Naive B cell (primary cell): ENCODE measurements at places on chromosomes 5 and 9. TPM values are rescaled to one million over a fixed set of nuclear protein-coding genes. Genes with fewer than 3 reads are reported as not detected.
A peak's percentile ranks its signal among the peaks of the same experiment; 100 is the strongest.

DNA sequence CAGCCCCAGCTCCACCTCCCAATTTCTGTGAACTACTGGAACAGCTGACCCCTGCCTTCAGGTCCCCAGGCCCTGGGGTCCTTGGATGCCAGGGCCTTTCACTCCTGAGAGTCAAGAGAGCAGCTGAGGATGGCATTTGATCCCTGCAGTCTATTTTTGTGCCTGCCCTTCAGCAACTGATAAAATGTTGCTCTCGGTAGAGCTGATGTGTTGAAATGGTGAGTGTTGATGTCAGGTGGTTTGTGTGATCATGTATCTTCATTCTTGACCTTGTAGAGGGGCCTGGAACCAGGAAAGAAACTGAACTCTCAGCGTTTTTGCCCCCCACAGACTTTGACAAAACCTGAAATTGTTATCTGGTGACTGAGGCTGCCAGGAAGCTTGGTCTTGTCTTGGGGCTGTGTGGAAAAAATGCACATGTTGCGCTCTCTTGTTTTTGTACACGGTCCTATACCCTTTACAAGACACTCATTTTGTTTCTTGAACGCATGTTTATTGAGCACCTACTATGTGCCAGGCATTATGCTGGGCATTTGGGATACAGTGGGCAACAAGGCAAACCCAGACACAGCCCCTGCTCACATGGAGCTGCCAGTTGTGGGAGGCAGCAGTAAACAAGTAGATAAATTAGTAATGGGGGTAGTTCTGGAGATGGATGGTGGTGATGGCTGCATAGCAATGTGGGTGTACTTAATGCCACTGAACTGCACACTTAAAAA is 78.3 kb downstream of the PPARGC1B start:
- DNase-seq, result no peak
- no peak overlapping the region for H3K27ac ChIP-seq
- peaks cover 3% of the 10 kb centered on the region for H3K4me1 ChIP-seq
- no peaks in the 10 kb centered on the region for H3K27me3 ChIP-seq
- no peak overlapping the region for H3K4me3 ChIP-seq
- no peaks in the 10 kb centered on the region for H3K36me3 ChIP-seq

DNA sequence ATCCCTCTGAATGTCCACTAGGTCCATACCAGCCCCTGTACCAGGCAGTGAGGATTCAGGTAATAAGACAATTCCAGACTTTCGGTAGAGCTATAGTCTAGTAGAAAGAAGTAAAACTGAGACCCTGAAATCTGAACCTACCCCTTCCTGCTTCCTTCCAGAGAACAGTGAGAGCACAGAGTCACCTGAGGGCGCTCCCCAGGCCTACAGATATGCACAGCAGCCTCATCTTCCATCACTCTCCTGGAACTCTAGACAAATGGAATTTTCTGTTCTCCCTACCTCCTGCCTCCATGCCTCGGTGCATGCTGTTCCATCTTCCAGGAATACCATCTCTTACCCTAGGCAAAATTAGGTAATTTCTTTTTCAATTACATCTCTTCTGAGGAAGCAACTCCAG is 3.1 kb upstream of the GNA14 start:
- H3K4me3 ChIP-seq, result no peak overlapping the region
- no peak for DNase-seq

DNA sequence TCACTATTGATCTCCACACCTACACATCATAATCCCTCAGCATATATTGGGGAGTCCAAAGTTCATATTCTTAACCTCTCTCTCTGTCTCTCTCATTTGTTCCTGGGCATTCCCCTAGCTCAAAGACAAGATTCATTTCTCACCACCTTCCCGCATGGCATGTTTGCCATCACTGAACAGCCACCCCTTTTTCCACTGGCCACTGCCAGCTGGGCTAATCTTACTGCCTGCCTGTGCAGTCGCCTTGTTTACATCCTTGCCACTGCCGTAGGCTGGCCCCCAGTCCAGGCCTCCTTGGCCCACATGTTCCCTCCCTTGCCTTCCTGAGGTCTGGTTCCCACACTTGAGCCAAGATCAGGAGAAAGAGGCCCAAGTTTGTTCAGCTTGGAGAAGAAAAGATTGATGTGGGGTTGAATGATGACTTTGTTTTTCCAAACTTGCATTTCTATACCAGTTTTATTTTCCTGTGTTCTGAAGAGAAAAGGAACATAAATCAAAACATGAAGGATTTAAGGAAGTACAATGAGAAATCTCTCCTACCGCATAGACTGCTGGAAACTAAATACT is 80.2 kb downstream of the PLAC8L1 start:
- no peak overlapping the region for H3K4me3 ChIP-seq
- peaks cover 5% of the 10 kb centered on the region for H3K27me3 ChIP-seq
- H3K27ac ChIP-seq, result no peak overlapping the region
- H3K4me1 ChIP-seq, result no peaks in the 10 kb centered on the region
- no peaks in the 10 kb centered on the region for H3K36me3 ChIP-seq

GRCh38 chr9:3955305-3955687 is 344.6 kb downstream of the GLIS3 start:
- no peaks in the 10 kb centered on the region for H3K27me3 ChIP-seq
- DNase-seq, result no peak
- no peaks in the 10 kb centered on the region for H3K4me1 ChIP-seq
- H3K36me3 ChIP-seq, result no peaks in the 10 kb centered on the region
- no peak overlapping the region for H3K4me3 ChIP-seq
- H3K27ac ChIP-seq, result no peak overlapping the region

DNA sequence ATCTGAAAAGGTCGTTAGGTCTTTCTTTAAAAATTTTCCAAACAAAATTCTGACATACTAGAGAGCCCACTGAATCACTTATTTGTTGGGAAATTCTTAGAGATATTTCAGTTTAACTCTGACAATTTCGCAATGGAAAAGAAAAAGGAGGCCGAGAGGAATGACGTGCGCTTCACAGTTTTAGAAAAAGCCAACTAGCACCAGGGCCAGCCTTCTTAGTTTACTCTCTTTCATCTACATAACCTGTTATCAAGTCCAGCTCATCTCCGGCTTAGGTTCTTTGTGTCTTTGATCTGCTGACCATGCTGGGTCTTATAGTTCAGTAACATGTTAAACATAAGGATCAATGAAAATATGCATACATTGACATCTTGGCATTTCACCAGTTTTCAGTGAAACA is 201.7 kb upstream of the TAS2R1 start:
- no peaks in the 10 kb centered on the region for H3K36me3 ChIP-seq
- no peak overlapping the region for H3K27ac ChIP-seq
- H3K4me3 ChIP-seq, result no peak overlapping the region
- H3K4me1 ChIP-seq, result no peaks in the 10 kb centered on the region
- peaks cover 8% of the 10 kb centered on the region for H3K27me3 ChIP-seq
- no peak for DNase-seq

- no peaks in the 10 kb centered on the region for H3K36me3 ChIP-seq
- no peak overlapping the region for H3K27ac ChIP-seq
- peaks cover 15% of the 10 kb centered on the region for H3K4me1 ChIP-seq
- H3K4me3 ChIP-seq, result peak overlapping the region; percentile 92
Observed at GRCh38 chr5:159972538-159973362, 36.2 kb upstream of the TTC1 start.

- H3K27ac ChIP-seq, result no peak overlapping the region
- DNase-seq, result no peak
- H3K4me3 ChIP-seq, result no peak overlapping the region
- peaks cover 75% of the 10 kb centered on the region for H3K27me3 ChIP-seq
- peaks cover 9% of the 10 kb centered on the region for H3K36me3 ChIP-seq
Observed at GRCh38 chr9:109640580-109641371, 139.2 kb upstream of the PALM2AKAP2 start.

GRCh38 chr5:132485641-132486317 is 4.8 kb downstream of the IRF1 start:
- H3K4me1 ChIP-seq, result peaks cover 57% of the 10 kb centered on the region
- peaks cover 32% of the 10 kb centered on the region for H3K36me3 ChIP-seq
- H3K27ac ChIP-seq, result peak overlapping the region; percentile 94

DNA sequence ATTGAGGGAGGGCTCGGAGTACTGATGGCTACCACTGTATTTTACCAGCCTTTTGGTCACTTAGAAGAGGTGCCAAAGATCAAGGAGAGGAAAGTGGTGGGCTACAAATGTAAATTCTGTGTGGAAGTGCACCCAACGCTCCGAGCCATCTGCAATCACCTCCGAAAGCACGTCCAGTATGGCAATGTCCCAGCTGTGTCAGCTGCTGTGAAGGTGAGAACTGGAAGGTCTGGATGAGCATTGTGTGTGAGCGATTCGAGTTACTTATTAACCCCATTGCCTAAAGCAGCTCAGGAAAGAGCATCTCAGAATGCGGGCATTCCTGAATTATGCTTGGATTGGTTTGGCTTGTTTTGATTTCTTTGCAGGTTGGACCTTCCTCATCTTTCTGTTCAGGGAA is 67.5 kb downstream of the ZNF462 start:
- H3K4me3 ChIP-seq, result no peak overlapping the region
- H3K27me3 ChIP-seq, result peaks cover 8% of the 10 kb centered on the region
- no peak for DNase-seq

- H3K27ac ChIP-seq, result no peak overlapping the region
- peaks cover 15% of the 10 kb centered on the region for H3K27me3 ChIP-seq
- H3K36me3 ChIP-seq, result no peaks in the 10 kb centered on the region
- no peak overlapping the region for H3K4me3 ChIP-seq
- H3K4me1 ChIP-seq, result peaks cover 6% of the 10 kb centered on the region
Observed at GRCh38 chr5:135456238-135457099, 4.3 kb upstream of the TIFAB start.

GRCh38 chr5:73412597-73412988 is 36.0 kb downstream of the FOXD1 start:
- no peaks in the 10 kb centered on the region for H3K4me1 ChIP-seq
- no peak overlapping the region for H3K27ac ChIP-seq
- peaks cover 56% of the 10 kb centered on the region for H3K27me3 ChIP-seq
- H3K36me3 ChIP-seq, result no peaks in the 10 kb centered on the region
- DNase-seq, result no peak

GRCh38 chr9:122340161-122340560 is 30.7 kb upstream of the PTGS1 start:
- peaks cover 20% of the 10 kb centered on the region for H3K27me3 ChIP-seq
- H3K27ac ChIP-seq, result peak overlapping the region; percentile 93
- no peak overlapping the region for H3K4me3 ChIP-seq
- no peaks in the 10 kb centered on the region for H3K4me1 ChIP-seq
- DNase-seq, result no peak

- DNase-seq, result no peak
- no peak overlapping the region for H3K4me3 ChIP-seq
- no peak overlapping the region for H3K27ac ChIP-seq
Observed at GRCh38 chr5:123279136-123279535, 144.1 kb downstream of the CEP120 start.

DNA sequence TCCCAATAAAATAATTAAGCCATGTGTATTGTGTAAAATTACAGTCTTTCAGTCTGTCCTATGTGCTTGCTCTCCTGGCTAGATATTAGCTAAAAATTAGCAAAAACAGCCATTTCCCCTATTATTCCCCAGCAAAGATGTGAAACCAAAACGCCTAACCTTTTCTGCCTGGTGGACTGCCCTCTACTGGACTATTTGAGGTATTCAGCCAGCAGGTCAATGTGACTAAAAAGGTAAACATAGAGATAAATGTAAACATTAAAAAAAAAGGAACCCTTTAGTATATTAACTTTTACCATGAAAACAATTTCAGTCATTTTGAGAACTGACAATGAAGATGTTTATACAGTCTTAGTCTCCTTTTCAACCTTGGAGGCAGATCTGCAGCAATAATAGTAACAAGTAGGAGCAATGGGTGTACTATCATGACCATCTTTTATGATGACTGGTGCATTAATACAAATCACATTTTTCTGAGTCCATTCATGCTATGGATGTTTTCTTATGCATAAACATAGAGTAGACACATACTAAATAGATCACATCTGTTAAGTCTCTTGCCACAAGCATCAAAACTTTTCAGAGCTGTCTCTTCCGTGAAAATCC is 10.1 kb downstream of the ATG12 start:
- H3K4me3 ChIP-seq, result no peak overlapping the region
- H3K4me1 ChIP-seq, result peaks cover 14% of the 10 kb centered on the region
- H3K36me3 ChIP-seq, result peaks cover 27% of the 10 kb centered on the region
- H3K27me3 ChIP-seq, result no peaks in the 10 kb centered on the region
- H3K27ac ChIP-seq, result no peak overlapping the region

DNA sequence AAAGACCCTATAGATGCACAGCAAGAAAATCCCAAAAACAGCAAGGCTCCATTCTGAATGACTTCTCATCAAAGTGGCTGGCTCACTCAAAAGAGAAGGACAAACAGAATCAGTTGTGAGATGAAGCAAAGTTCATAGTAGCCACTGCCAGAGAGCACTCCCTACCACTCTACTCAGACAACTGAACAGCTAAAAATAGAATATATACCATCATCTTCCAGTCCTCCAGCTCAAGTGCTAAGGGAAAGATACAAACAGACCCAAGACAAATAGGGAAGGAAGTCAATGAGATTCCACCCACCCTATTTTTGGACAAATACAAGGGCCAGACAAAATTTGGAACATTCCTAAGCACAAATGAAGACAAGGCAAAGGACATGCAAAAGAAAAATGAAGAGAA is 20.6 kb downstream of the GNAQ start:
- no peaks in the 10 kb centered on the region for H3K36me3 ChIP-seq
- H3K27ac ChIP-seq, result no peak overlapping the region
- H3K27me3 ChIP-seq, result peaks cover 12% of the 10 kb centered on the region
- no peak for DNase-seq
- peaks cover 10% of the 10 kb centered on the region for H3K4me1 ChIP-seq
- no peak overlapping the region for H3K4me3 ChIP-seq

- DNase-seq, result no peak
- peaks cover 5% of the 10 kb centered on the region for H3K36me3 ChIP-seq
- no peaks in the 10 kb centered on the region for H3K27me3 ChIP-seq
- no peak overlapping the region for H3K4me3 ChIP-seq
Observed at GRCh38 chr5:72294473-72294872, 25.6 kb downstream of the MRPS27 start.

DNA sequence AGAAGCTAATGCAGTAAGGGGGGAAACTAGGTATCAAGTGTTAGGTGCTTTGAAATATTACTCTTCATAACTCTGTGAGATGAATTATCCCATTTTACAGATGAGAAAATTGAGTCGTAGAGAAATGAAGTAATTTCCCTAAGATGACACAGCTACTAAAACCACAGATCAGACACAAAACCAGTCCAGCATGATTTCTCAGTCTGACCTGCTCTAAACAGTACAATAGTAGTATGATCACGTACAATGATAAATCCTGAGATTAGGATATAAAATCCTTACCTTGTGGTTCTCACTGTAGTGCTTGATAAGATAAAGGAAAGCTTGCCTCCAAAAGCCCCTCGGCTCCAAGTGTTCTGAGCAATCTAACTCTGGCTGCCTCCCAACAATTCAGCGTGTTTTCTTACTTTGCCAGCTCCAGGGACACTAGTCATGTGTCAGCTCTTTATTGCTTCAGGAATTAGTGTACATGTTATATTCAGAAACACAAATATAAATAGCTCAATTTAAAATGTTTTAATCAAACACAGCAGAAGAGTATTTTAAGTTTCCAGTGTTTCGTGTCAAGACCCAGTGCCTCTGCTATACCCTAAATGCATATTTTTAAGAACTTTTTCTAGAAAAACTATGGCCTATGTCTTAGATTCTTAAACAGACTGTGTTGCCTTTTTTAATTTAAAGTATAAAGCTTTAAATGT is 243.6 kb downstream of the DENND1A start:
- peaks cover 52% of the 10 kb centered on the region for H3K4me1 ChIP-seq
- no peaks in the 10 kb centered on the region for H3K27me3 ChIP-seq
- DNase-seq, result no peak
- H3K4me3 ChIP-seq, result no peak overlapping the region
- H3K36me3 ChIP-seq, result peaks cover 4% of the 10 kb centered on the region

Gene ARHGEF28
- not detected for polyA plus RNA-seq

Gene CNTFR
- polyA plus RNA-seq, result not detected

Gene LEAP2
- 2.3 TPM for polyA plus RNA-seq

Gene ANKHD1
- 70.9 TPM for polyA plus RNA-seq

Gene PTPA
- polyA plus RNA-seq, result 8.1 TPM

Gene PPIC
- polyA plus RNA-seq, result not detected

Gene LRRC14B
- not detected for polyA plus RNA-seq

Gene MAN2A1
- polyA plus RNA-seq, result 8.4 TPM

Gene REEP5
- 98.3 TPM for polyA plus RNA-seq
